Activated gamma-delta T cell treated with anti-CD3 and anti-CD28 coated beads, Interleukin-2, amount 50 U/mL, for 16 hours (primary cell): ENCODE measurements at places on chromosomes 12 and 14.

DNA sequence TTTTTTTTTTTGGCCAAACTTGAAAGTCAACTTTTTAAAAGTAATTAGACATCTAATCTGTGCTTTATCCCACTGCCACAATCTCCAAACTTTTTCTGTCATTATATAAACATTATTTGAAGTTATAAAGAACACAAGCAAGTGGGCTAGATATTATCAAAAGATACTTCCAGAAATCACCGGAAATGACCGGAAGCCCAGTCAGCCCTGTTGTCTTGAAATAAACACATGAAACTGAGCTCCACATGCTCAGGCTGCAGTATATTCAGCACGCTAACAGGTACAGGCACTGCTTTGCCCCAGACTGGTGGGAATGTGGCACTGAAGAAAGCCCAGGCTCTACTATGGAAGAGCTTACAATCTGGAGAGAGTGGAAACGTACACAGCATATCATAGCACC is 158.9 kb upstream of the PLEKHG7 start:
- DNase-seq = no peak

DNA sequence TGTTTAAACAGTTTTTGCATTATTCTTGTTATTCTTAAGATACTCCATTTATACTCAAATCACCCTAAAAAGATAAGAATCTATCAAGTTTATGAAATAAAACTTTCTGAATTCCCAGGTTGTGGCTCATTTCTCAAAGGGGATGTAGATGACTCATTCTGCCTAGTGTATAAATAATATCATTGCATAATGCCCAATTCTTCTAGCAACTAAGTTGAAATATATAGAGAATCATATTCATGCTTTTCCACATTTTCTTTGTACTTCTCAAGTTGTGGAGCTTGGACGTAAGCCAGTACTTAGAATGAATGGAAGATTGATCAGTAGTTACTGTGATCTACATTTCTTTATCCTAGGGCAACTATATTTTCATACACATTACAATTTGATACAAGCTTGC is 201.1 kb downstream of the PPFIA2 start:
- no peak for DNase-seq

GRCh38 chr12:51593539-51593938 is 2.5 kb downstream of the SCN8A start:
- DNase-seq = no peak

DNA sequence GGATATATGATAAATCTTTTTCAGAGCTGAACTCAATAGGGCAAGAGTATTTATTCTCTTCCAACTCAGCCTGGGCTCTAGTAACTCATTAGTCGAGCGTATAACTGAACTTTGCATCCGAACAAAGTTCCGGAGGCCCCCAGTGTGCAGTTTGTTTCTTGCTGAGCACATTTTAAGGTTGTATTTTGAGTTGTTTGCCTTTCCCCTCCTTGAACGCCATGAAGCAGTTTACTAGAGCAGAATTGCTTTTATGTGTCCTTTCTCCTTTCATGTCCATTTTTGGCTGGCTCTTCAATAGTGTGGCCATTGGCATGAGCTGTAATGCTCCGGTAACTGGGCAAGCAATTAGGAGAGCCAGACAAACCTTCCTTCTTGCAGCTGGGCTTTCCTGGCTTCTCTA is 105.3 kb downstream of the WIF1 start:
- no peak for DNase-seq

- DNase-seq = peak; percentile 68
These were observed at the start of gene FKBP11 for GRCh38 chr12:48925304-48926011. Gene FKBP11 (minus strand): TSS chr12:48925492. CDS start chr12:48925428, 64 bp downstream.

DNA sequence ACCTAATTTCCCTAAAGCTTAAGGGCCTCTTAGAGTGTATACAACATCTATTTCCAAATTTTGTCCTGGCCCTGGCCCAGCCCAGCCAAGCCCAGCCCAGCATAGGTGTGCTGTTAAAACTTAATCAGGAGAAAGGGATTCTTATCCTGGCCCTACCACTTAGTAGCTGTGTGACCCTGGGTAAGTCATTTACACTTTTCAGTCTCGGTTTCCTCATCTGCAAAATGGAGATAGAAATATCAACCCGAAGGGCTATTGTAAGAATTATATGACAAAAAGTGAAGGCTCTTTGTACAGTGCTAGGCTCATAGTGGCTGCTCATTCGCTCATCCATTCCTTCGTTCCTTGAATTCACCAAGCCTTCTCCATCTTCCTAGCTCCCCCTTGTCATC is 442 bp downstream of the ERG28 start:
- no peak for DNase-seq

DNA sequence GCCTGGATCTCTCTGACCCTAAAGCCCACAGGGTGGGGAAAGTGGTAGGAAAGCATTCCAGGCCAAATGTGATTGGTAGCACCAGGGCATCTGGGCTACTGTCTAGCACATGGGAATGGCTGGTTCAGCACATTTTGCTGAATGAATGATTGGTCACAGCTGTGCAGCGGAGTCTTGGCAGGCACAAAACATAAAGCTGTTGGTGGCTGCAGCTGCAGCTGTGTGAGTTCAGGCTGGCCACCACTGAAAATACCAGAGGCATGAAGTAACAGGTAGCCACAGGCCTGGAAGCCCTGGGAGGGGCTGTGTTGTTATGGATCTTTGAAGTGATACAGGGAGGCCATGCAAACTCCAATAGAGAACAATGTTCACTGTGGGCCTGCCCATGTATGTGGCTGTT is 72.7 kb downstream of the MYRFL start:
- no peak for DNase-seq

- no peak for DNase-seq
These were observed 158.0 kb downstream of the EPS8 start for GRCh38 chr12:15631007-15631715.

DNA sequence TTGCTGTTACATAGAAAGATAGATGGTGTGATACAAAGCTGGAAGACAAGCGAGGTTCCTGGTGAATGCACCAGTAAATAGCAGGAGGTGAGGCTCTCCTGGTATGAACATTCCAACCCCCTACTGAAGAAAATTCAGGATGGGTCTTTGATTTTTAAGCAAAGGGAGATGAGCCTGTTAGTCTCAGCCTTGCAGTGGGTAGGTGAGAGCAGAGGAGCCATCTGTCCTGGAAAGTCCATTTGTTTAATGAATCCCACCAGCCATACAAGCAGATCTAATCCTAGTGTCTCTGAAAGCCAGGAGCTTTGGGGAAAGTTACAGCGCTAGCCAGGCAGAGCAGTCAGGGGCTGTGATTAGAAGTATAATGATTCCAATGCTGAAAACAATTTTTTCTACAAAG is 234.8 kb upstream of the FOXN3 start:
- no peak for DNase-seq

DNA sequence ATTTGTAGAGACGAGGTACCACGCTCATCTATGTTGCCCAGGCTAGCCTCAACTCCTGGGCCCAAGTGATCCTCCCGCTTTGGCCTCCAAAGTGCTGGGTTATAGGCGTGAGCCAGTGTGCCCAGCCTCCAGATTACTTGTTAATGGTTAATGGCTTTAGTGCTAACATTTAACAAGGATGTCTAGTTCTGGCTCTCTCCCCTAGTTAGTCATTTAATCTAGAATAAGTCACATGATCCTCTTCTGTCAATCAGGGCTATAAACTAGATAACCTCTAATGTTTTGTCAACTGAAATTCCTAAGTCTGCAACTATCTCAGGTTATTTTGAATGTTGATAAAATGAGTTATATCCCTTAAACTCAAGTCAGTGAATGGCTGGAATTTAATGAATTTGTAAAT is 15.7 kb downstream of the ACTR6 start:
- no peak for DNase-seq

- no peak for DNase-seq
These were observed 229.8 kb upstream of the LRIG3 start for GRCh38 chr12:59149995-59150642.

DNA sequence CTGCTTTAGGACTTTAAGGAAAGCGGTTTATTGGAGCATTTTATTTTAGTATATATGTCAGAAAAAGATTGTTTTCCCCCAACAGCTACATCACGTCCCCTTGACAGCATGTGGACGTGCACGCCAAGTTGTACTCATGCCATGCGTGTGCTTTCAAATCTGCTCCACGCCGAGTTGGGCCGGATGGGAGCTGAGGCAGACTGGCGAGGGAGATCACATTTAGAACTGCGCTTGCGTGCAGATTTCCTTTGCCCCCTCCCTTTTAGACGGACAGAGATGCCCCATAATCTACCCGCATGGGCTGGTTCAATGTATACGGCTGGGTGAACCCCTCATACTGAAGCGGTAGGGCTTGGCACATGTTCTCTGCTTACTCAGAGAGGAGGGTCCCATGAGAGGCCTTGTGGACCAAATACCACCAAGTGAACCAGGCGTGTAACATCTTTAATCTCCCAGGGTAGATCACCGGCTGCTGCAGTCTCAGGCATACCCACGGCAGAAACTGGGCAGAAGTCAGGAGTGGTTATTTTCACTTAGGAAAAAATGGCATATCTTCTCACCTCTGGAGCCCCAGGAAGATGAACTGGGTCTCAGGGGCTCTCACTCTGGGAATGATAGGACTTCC is 92.1 kb downstream of the ESR2 start:
- no peak for DNase-seq

- DNase-seq = peak; percentile 79
These were observed at the start of gene BCL11B for GRCh38 chr14:99271951-99272631. Gene BCL11B (minus strand): TSS chr14:99272197. CDS start chr14:99271218, 979 bp downstream.

DNA sequence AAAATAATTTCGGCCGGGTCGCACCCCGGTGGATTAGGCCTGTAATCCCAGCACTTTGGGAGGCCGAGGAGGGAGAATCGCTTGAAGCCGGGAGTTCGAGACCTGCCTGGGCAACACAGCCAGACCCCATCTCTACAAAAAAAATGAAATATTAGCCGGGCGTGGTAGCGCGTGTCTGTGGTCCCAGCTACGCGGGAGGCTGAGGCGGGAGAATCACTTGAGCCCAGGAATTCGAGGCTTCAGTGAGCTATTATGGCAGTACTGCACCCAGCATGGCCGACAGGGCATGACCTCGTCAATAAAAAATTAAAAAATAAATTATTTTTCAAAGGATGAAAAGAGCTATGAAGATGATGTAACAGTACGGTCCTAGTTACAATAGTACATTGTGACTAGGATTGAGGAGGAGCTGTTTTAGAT is 523 bp downstream of the GTF2H3 start:
- no peak for DNase-seq

- DNase-seq = peak; percentile 34
These were observed 2.2 kb downstream of the OASL start for GRCh38 chr12:121036810-121037326.

DNA sequence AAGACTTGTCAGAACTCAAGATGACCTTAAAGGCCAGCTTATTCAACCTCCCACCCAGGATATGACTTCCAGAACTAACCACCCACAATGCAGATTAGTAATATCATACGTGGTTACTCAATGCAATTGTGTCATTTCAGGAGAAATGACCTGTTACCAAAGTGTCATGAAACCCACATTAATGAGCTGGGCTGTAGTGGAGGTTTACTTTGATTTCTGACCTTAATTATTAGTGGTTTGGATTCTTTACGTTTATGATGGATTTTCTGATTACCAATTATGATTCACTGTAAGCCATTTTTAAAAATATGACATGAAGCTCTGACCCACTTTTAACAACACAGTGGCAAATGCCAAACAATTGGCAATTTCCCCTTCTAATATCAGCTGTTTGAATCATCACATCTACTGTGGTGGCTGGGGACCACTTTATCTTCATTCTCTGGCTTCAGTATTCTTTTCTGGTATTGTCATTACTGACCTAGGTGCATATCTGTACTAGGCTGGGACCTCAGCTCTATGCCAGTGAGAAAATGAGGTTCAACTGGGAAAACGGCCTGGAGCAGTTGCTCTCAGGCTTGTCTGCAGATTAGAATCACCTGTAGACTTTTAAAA is 223.3 kb downstream of the RGS6 start:
- no peak for DNase-seq

GRCh38 chr14:99821519-99822508 is 28.6 kb downstream of the EML1 start:
- DNase-seq = no peak

GRCh38 chr14:65206448-65207096 is 104.3 kb upstream of the MAX start:
- DNase-seq = no peak

DNA sequence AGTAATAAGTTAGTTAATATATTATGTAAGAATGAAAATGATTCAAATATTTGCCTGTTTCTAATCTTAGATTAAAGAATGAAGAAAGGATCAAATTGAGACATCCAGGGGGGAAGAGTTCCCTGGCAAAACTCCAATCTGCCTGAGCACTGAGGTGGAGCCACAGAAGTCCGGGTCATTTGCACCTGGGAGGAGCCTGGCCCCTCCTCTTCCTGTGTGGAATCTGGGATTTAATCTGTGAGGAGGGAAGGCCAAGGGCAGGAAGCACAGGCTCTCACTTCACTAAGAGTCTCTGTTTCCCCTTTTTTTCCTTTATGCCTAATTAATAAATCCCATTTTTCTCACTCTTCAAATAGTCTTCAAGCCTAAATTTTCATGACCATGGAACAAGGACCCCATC is 599.5 kb downstream of the FLRT2 start:
- DNase-seq = no peak

DNA sequence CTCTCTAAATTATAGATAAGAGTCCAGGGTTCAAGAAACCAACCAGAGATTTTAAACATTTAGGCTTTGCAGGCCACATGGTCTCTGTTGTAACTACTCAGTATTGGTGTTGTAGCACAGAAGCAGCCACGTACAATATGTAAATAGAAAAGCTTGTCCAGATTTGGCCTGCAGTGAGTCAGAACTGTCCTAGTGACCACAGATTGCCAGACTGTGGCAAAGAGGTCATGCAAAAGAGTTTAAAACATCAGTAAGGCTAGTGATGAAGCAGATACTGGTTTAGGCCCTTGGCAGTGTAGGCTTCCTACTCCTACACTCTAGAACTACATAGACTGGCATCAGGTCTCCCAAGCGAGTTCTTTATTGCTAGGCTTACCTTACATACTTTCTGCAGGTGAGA is 117.6 kb upstream of the GARIN6 start:
- no peak for DNase-seq

- DNase-seq = no peak
These were observed 592.5 kb upstream of the NOVA1 start for GRCh38 chr14:27190296-27190695.

- DNase-seq = no peak
These were observed 89.3 kb downstream of the KCNC2 start for GRCh38 chr12:75120311-75120711.

DNA sequence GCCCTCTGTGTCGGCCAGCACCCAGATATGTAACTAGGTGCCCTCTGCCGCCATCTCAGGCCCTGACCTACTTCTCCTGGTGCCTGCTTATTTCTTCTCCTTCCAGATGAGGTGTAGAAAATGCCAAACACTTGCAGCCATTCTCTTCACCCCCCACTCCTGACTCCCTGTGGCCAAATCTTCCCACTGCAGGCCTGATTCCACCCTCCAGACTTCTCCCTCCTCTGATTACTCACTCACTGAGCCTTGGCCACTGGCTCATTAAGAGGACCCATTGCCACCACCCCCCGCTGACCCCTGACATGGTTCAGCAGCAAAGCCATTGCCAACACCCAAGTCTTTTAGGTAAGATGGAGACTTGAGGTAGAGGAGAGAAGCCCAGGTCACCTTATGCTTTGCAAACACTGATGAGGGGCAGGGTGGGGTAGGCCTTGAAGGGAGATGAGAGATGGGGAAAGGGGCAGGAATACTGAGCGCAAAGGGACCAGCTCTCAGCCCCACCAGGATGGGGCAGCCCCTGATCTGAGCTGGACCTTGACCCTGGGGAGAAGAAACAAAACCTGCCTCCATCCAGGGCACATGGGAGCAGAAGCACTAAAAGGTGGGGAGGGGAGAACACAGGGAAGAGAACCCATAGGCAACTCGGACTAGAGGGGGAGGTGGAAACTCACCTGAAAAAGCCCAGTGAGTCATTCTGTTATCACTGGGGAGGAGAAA is 25.1 kb upstream of the ANO2 start:
- DNase-seq = no peak

- no peak for DNase-seq
These were observed 89.5 kb upstream of the HOXC13 start for GRCh38 chr12:53849113-53849512.
